ENCODE measurements at places on chromosomes 1 and 21.

DNA sequence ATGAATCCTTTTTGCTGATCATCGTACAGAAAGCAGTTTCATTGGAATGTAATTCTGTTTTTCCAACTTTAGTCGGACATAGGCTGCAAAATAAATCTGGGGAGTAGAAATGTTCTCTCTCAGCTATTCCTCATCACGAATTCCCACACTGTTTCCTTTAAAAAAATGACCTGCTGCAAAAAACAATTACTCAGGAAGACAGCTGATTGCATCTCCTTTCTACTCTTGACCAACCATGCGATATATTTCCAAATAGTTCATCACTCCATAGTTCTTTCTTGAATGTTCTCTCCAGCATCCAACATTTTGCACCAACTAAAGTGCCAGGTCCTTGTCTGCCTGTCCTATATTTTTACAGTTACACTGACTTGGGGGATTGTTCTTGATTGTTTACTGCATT, 96.4 kb downstream of the S1PR1 start:
- no peak for DNase-seq

GRCh38 chr1:226360106-226360746, 47.7 kb downstream of the PARP1 start:
- DNase-seq, result no peak

DNA sequence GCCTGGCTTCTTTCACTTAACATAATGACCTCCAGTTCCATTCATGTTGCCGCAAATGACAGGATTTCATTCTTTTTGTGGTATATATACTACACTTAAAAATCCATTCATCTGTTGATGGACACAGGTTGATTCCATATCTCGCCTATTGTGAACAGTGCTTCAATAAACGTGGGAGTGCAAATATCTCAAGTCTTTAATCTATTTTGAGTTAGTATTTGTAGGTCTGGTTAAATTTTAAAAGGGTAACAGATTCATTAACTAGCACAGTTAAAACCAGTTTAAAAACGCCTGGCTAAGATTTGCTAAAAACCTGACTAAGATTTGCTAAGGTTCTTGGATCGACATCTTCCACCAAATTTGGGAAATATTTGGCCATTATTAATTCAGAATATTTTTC, 45.7 kb downstream of the CRB1 start:
- no peak for DNase-seq

DNA sequence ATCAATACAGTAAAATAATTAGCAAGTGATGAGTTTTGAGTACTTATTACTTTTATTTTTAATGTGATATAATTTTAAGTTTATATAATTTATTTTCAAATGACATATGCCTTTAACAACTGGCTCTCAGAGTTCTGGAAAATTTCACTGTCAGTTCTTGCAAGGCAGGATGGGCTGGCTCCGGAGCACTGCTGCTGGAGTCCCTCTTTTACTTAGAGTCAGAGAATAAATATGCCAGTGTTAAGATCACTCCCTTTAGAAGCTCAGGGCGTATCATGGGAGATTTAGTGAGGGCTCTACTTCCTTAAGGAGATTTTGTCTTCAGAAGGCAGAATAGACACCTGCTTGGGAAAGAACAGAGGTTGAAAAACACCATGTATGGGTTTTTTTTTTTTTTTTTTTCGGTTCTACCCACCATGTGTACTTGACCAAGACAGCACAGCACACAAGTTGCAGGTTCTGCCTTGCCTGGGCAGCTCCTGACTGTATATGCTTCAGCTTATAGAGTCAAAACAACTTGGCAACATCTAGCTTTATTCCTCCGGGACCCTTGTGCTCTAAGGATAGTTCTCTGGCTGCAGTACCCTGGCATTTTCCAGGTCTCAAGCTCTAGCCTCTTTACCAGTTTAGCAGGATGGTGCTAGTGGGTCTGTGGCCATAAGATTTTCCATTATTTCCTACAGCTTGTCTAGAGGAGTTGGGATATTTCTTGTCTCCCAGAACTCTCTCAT, 29.7 kb upstream of the FMOD start:
- DNase-seq, result no peak
